ENCODE measurements at places on chromosomes 1 and 21.
A peak's percentile ranks its signal among the peaks of the same experiment; 100 is the strongest.

- no peak for DNase-seq
Observed at GRCh38 chr1:229875086-229875485, 192.0 kb upstream of the GALNT2 start.

GRCh38 chr1:45615885-45616284 is 8.0 kb downstream of the CCDC17 start:
- no peak for DNase-seq

DNA sequence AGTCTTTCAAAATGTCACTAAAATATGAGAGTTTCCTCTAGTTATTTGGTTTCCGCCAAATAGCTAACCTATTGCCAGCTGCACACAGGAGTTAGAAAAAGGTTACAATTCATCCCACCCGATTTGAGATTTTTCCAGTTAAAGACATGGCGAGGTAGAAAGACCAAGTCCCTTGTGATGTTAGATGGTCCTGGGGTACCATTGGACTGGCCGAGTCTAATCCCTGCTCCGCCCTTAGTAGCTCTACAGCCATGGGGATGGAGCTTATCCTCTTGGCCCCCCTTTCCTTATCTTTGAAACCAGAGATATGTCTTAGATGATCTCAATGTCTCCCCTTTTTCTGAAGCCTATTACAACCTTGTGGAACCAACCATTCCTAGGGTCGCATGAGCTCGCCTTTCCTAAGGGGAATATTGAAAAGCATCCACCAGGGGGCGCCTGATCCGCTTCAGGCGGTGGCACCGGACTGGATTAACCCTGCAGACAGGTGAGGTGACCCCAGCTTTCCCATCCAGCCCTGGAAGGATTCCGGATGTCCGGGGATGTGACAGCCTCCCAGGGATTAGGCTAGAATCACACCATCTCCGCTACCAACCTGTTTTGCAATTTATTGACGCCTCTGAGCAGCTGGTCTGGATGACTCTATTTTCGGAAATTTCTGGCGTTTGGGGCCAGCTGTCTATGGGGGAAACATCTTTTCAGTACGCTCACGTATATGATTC is 68.3 kb upstream of the SIM2 start:
- peak; percentile 62 for DNase-seq

DNA sequence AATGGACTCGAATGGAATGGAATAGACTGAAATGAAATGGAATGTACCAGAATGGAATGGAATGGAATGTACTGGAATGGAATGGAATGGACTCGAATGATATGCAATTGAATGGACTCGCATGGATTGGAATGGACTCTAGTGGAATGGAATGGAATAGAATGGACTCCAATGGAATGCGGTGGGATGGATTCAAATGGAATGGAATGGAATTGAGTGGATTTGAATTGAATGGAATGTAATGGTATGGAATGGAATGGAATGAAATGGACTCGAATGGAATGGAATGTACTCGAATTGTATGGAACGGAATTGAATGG is 99.6 kb upstream of the FBXO28 start:
- DNase-seq: no peak
